ENCODE measurements at places on chromosomes 12 and 14.
A peak's percentile ranks its signal among the peaks of the same experiment; 100 is the strongest.

DNA sequence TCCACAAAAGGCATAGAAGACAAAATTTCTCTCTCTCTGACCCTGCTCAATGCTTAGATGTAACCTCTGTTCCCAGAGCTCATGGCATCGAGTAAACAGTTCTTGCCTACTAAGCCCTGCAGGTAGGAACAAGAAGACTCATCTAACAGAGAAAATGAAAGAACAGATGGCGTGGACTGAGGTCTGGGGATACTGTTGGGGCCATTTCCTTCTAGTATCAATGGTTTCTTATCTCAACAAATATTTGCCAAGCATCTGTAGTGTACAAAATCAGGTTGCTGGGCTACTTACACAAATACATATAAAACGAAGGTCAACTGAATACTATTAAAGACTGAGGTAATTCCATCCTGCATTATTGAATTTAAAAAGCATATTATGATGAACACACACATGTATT lies 93.3 kb downstream of the RIMBP2 start:
- DNase-seq, result no peak

DNA sequence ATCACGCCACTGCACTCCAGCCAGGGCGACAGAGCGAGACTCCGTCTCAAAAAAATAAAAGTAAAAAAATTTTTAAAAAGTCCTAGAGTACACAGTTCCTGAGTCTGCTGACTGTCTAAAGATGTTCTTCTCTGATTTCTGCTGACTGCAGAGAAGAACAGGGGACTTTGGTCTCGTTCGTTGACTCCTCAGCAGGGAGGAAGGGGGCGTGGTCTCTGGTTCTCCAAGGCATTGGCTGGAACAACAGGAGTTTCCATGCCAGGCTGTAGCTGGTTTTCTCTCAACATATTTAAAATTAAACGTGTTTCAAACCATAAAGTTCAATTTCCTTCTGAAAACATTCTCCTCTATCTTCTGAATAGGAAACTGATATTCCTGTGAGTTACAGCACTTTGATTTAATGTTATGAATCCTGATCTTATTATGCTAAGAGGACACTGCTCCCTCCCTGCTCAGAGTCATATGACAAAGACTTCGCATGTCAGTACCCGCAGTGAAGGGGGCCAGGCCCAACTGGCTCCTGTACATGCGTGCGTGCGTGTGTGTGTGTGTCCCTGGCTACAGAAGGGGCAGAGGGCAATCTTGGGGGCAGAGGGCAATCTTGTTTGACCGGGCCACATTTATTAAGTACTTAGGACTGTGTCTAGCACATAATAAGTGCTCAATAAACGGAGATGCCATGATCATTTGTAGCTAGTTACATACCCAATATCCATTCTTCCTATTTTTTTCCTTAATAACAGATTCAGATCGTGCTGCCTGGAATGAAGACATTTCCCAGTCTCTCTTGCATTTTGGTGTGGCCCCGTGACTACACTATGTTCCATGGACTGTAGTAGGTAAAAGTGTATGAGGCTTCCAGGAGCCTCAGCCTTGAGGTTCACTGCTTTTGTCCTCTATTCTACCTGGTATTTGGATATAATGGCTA lies 16.5 kb upstream of the HNF1A start:
- no peak for DNase-seq

- DNase-seq, result no peak
Measured at GRCh38 chr14:74763803-74764531, 851 bp downstream of the YLPM1 start.

DNA sequence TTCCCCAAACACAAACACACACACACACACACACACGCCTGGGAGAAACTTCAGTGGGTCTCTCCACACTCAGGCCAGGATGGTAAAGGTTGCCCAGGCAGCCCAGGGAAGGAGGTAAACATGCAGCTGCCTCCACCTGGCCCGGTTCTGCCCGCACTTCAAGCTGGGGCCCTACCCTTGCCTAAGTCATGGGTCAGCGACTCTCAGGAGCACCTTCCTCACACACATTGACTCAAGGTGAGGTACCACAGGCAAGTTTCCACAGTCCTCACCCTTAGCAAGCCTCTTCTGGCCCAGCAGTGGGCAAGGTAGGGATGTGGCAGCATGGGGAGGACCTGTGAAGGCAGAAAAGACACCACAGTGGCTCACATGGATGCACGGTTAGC lies 14.1 kb upstream of the FAIM2 start:
- DNase-seq, result no peak

- peak; percentile 31 for DNase-seq
Measured at GRCh38 chr12:132218915-132219314, 74.7 kb downstream of the NOC4L start.

- no peak for DNase-seq
Measured at GRCh38 chr12:96824074-96824837, 82.8 kb upstream of the NEDD1 start.

DNA sequence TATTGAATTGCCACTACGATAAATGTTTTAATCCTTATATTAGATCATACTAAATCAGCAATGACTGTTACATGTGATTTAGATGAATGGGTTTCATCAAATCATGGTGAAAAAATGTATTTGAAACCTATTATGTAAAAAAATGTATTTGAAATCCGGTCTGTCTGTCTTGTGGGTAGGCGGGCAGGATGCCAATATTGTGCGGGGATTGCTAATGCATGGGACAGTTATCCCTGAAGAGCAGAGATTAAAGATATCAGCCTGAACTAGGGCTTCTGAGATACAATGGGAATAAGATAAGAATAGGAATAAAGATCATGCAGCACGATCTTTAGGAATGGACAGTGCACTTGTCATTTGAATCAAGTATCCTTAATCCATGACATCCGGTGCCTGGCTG lies 134.0 kb downstream of the PRKCH start:
- DNase-seq, result no peak

DNA sequence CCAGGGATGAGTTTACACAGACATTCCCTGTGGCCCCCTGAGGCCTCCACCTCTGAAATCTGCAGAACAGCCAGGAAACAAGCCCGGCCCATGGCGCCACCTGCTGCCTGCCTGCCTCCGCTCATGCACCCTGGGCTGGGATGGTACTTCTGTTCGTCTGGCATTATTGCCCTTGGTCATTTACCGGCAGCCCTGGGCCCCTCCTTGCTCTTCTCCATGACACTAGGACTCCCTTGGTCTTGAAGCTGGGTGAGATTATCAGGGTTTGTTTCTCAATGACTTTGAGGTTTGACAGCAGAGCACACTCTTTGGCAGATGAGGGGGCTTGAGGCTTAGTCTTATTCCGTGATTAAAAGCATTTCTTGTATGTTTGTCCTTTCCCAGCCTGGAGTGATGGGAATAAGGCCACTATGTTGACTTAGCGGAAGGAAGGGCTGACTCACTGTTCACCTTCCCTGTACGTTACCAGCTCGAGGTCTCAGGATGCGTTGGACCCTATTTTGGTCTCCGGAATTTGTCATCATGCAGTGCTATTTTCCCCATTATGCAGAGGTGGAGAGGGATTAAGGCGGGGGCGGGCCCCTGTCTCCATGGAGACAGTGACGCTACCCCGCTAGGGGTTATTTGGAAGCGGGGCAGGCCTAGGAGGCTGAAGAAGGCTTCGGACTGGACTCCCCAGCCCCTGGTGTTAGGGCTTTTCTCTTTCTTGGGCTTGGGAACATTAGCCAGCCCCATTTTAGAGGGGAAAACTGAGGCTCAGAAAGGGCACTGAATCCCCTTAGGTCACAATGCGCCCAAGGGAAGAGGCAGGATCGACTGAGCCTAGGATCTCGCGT lies 706 bp upstream of the PEX5 start:
- DNase-seq, result peak; percentile 49

- no peak for DNase-seq
Measured at GRCh38 chr12:18270958-18271460, 9.7 kb downstream of the PIK3C2G start.

DNA sequence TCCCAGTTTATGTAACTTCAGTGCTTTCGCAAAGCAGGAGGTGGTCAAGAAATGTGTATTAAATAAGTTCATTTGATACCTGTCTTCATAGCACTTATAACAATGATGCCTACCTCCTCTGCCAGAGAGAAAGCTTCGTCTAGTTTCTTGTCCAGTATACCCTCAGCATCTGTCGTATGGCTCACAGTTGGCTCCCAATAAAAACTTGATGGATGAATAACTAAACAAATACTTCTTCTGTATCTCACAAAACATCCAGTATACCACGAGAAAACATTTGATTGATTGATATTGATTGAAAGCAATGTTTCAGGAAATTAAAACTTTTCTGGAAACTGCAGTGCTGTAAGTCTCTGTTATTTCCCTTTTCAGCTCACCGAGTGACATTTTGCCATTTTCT lies 26.9 kb upstream of the PTGDR start:
- no peak for DNase-seq

GRCh38 chr12:50828886-50829285 lies 13.8 kb upstream of the TMPRSS12 start:
- no peak for DNase-seq

- DNase-seq, result no peak
Measured at GRCh38 chr12:5807514-5808219, 137.4 kb downstream of the ANO2 start.

- DNase-seq, result no peak
Measured at GRCh38 chr12:132723015-132723763, 12.5 kb downstream of the PGAM5 start.

DNA sequence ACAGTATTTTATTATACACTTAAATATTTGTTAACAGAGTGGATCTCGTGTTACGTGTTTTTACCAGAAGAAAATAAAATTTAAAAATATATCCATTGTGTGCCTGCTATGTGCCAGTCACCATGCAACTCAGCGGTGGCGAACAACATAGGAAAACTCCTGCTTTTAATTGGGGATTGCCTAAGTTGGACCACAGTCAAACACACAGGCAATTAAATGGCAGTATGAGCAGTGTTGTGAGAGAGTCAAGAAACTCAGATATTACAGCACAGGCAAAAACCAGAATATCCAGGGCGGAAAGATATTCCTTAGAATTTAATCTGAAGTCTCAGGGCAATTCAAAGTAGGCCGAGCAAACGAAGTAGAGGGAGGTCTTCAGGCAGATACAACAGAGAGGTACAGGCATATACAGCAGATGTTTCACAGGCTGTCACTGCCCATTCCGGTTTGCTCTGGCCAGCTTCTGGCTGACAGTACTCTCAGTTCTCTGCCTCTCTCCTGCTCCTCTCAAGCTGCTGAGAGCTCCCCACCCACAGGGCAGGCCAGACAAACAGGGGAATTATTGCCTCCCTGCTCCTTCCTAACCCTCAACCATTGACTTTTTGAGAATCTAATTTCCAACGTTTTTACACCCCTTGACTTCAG lies 540.2 kb upstream of the TMEM132C start:
- no peak for DNase-seq

GRCh38 chr12:30169839-30170591 lies 386.3 kb upstream of the TMTC1 start:
- no peak for DNase-seq

DNA sequence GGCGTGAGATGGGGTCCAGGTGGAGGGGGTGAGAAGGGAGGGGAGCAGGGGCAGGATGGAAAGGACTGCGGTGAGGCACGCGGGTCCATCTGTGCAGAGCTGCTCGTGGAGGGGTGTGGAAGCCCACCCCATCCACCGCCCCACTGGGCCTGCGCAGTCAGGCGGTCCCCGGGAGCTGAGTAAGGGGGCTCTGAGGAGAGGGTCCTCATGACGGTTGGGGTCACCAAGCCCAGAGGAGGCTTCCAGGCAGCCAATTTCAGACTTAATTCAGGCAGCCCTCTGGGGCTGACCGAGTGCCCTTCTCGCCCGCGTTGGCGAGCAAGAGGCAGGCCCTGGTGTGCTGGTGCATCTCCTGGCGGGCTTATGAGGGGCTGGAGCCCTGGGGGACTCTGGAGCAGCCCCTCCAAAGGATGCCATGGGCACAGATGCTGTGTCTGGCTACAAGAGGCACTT lies 115.5 kb downstream of the KIF26A start:
- DNase-seq, result no peak

- peak; percentile 82 for DNase-seq
Measured at GRCh38 chr12:15839041-15839440, 43.1 kb upstream of the STRAP start.

DNA sequence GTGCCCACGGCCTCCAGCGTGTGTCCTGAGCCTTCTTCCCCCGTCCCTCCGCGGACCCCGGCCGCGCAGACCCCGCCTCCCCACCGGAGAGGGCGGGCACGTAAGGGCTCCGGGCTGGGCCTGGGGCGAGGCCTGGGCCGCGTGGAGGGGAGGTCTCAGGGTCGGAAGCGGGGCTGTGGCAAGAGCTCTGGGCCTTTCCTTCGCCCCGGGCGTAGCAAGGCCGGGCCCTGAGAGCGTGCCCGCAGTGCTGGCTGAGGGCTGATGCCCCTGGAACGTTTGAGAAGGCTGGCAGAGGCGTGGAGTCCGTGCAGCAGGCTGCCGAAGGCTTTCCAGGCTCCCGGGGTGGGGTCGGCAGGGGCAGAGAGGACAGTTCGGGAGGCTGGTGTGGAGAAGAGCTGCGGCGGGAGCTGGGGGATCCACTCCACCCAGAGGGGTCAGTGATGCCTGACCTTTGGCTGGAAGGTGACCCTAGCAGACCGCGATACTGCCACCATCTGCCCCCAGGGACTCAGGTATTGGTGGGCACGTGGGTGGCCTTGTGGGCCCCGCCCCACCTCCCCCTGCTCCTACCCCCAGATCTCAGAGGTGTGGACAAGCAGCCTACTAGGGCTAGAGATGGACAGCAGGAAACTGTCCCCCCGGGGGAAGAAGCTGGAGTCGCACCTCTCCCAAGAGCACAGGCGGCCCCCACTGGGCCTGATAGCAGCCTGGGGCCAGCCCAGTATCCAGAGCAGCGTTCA lies 558 bp downstream of the TEX22 start:
- peak; percentile 9 for DNase-seq

- DNase-seq, result peak; percentile 61
Measured at GRCh38 chr14:91872517-91873470, 5.5 kb upstream of the TC2N start.

GRCh38 chr14:92973261-92973797 lies 50.4 kb downstream of the CHGA start:
- peak; percentile 61 for DNase-seq

GRCh38 chr12:32583534-32583933 lies 95.6 kb upstream of the DNM1L start:
- peak; percentile 45 for DNase-seq

- no peak for DNase-seq
Measured at GRCh38 chr12:67390273-67390672, 121.1 kb downstream of the CAND1 start.

DNA sequence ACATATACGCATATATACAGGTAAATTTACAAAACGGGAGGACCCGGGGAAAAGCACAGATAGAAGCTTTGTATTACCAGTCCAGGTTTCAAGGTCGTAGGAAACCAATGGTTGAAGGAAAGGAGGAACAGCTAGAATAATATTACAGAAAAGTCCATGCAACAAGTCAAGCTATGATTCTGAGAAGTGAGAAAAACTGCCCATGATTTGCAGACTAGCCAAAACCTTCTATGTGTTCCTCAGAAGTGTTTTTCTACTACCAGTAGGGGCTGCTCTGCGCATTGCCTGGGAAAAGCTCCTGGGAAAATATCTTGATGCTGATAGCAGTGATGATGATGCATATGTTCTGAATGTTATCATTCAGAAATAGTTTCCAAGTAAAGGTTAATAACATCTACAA lies 2.2 kb downstream of the PDZRN4 start:
- DNase-seq, result no peak

Measured in inflammatory macrophage (primary cell).